ENCODE measurements at places on chromosomes 16 and 17.

- DNase-seq = no peak
These were observed 38.5 kb downstream of the WNT3 start for GRCh38 chr17:46780003-46780373.

- no peak for DNase-seq
These were observed 3.5 kb downstream of the CYB561 start for GRCh38 chr17:63442549-63443035.

DNA sequence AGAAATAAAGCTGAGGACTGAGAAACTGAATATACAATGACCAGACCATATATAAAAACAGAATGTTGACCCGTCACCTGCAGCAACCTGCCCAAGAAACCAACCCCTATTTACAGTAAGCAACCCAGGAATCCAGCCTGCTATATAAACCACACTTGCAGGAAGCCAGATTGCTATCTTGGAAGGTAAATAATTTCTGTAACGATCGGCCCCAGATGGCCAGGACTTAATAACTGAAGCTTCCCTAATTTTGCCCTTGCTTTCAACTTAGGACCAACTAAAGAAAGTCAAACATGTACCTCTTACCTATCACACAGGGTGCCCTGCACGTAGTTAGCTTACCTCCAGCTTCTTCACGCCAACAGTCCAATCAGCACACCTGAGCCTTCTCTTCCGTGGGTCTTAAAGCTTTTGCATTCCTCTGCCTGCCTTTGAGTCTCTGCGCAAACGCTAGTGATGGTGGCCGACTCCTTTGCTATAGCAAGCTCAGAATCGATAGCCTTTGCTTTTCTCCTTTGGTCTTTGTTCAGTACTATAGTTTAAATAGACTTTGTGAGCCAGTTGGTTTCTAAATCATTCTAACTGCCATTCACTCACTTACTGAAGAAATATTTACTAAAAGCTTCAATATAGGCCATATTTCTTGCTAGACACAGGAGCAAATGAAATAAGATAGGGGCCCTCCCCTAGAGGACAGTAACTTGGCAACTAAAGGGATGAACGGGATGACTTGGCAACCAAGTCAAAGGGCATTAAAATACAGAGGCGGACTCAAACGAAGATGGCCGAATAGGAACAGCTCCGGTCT lies 31.3 kb downstream of the MPHOSPH6 start:
- DNase-seq = no peak

DNA sequence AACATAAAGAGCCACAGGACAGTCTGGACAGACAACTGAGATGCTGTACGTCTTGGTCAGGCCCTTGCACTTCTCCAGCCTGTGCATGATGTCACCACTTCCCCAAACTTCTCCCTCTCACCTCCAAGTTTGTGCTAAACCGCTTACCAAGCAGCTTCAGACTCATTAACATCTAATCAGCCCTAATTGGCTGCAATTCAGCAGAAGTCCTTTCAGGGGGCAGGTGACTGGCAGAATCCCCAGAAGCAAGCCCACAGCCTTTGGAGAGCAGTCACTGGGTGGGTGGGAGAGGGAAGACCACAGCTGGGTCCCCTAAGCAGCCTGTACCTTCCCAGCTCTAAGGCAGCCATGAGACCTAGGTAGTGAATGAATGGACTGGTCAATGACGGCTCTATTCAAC lies 161.4 kb downstream of the GRIN2A start:
- DNase-seq = no peak

- DNase-seq = no peak
These were observed 1.5 kb downstream of the NTN1 start for GRCh38 chr17:9022573-9023391.

DNA sequence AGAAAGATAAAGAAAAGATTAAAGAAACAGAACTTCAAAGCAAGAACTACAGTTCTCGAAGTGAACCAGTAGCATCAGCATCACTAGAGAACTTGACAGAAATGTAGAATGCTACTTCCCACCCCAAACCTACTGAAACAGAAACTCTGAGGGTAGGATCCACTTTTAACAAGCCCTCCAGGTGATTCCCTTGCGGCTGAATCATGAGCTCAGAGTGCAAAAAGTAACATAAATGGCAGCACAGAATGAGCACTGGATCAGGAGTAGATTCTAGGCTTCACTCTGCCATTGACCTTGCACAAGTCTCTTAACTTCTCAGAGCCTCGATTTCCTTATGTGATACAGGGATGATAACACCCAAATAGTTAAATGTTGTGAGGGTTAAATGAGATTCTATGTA lies 5.8 kb downstream of the TOM1L2 start:
- no peak for DNase-seq

DNA sequence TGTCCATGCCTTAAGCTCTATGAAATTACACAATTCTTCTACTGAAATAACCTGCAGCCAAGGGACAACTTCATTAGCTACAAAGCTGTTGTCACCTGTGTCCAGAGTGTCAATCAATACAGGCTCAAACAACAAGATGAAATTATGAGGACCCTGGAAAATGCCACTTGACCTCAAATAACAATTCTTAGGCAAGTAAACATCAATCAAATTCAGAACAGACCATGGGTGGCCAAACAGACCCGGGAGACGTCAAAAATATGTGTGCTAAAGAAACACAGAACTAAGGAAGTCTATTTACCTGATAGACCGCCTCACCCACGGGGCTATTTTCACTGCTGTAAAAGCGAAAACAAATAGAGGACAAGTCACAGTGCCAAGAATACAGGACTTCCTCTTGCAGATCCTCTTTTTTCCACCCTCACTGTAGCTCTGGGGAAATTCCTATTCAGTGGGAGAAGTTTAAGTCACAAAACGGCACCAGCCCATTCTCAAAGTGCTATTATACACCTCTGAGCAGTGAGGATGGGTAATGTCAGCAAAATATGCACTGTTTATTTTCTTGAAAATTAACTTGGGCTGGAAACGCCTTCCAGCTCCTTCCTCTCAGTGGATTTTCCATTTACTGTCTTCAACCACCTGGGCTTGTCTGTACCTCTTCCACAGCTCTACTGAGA lies 2.7 kb downstream of the LITAF start:
- DNase-seq = no peak

- no peak for DNase-seq
These were observed 152.7 kb upstream of the GNAO1 start for GRCh38 chr16:56038564-56039098.

GRCh38 chr16:12988071-12988470 lies 86.7 kb downstream of the SHISA9 start:
- DNase-seq = no peak

DNA sequence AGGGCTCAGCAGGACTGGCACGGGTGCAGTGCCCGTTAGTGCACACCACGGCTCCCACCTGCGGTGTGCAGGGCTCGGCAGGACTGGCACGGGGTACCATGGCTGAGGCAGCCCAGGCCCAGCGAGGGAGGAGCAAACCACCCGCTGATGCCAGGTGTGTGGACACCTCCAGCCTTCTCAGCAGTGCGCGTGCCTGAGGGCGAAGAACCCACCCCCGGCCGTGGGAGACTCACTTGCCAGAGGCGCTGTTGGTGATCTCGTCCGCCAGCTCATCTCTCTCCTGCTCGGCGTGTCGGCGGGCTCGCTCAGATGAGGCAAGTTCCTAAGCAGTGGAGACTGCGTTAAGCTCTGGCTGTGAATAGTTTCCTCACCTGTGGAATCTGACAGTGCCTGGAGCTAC lies 45.4 kb downstream of the NDEL1 start:
- DNase-seq = no peak

- no peak for DNase-seq
These were observed 618.5 kb downstream of the KCNJ2 start for GRCh38 chr17:70787721-70788300.

DNA sequence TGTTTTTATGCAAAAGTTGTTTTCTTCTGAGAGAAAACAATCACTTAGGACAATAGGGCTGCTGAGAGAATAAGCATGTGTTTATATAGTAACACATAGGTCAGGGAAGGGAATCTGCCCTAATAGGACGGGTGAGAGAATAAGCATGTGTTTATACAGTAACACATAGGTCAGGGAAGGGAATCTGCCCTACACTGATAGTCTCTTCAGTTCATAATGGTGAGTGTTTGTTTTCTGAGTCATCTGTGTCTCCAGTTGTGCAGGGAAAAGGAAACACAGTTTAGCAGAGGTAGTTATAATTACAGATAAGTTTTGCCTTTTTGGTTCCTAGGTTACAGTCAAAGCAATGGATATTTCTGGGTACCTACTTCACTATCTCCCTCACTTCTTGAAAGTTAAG lies 252.3 kb upstream of the CA10 start:
- DNase-seq = no peak

DNA sequence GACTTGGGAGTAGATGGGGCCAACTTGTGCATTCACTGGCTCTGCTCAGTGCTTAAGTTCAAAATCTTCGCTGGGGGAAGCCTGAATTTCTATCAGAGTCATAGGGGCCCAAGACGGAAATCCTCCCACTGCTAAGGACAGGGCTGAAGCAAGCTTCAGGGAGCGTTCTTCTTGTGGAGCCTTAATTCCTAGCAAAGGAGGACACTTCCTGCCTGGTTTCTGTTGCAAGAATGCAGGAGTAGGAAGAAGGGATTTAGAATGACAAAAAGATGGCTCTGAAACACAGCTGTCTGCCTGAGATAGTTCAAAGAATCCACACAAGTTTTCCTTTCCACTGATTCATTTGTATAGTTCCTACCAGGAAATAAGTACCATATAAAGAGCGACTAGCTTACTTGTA lies 26.4 kb downstream of the PSME3IP1 start:
- no peak for DNase-seq

- DNase-seq = no peak
These were observed 10.3 kb downstream of the KNOP1 start for GRCh38 chr16:19707569-19708295.

DNA sequence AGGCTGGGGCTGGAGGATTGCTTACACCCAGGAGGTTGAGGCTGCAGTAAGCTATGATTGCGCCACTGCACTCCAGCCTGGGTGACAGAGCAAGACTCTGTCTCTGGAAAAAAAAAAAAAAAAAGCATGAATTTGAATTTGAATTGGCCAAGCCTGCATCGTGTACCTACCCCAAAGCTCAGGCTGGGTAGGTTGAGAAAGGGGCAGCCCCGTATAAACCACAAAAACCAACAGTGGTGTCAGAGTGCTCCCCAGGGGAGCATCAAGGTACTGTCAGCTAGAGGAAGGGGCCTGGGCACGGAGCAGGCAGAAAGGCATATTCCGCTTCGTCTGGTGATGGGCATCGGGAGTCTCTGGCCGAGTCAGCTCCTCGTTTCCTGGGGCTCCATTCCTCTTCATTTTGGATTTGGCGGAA lies 40.9 kb downstream of the RAP1GAP2 start:
- DNase-seq = no peak

DNA sequence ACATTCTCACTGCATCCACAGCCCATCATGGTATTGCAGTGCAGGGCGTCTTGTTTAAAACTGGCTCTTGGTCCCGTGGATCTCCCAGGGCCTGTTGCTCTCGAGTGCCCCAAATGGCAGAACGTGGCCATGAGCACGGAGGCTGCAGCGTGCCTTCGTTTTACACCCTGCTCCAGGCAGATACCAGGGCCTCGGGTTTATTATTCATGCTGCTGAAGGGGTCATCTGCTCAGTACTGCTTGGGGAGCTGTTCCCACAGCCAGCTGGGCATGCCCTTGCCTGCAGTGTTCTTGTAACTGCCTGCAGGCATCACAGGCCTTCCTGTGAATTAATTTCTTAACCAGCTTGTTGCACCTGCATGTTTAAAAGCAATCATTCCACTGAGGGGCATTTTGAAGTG lies 129.7 kb upstream of the CHMP6 start:
- DNase-seq = no peak

- no peak for DNase-seq
These were observed 9.6 kb upstream of the SLC38A8 start for GRCh38 chr16:84052071-84052622.

DNA sequence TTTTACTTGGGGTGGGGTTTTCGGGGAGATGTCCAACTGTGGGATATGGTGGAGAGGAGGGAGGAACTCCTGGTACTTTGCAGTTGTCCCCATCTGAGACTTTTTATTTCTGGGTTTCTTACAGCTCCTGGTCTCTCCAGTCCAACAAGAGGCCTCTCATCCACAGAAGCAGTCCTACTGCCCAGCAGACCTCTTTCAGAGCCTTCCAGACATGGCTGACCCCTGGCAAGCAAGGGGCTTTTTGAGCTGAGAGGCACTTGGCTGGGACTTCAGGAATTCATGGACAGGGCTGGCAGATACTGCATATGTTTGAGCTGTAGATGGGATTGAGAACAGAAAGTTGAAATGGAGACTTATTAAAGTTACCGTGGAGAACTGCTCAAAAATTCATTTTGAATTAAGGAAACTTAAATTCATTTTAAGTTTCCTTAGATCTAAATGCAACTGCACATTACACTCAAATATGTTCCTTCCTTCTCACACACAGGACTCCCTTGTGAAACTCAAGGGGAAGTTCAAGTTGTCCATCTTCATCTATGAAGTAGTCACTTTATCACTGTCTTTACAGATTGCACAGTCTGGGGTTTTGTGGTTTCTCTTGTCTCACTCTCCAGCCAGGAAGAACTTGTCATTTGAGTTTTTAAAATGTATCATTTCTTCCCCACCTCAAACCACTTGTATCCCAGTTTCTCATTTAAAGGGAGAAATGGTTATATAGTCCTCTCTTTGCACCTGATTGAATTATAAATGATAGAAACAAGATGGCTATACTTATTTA lies 1.1 kb downstream of the LASP1NB start:
- no peak for DNase-seq

DNA sequence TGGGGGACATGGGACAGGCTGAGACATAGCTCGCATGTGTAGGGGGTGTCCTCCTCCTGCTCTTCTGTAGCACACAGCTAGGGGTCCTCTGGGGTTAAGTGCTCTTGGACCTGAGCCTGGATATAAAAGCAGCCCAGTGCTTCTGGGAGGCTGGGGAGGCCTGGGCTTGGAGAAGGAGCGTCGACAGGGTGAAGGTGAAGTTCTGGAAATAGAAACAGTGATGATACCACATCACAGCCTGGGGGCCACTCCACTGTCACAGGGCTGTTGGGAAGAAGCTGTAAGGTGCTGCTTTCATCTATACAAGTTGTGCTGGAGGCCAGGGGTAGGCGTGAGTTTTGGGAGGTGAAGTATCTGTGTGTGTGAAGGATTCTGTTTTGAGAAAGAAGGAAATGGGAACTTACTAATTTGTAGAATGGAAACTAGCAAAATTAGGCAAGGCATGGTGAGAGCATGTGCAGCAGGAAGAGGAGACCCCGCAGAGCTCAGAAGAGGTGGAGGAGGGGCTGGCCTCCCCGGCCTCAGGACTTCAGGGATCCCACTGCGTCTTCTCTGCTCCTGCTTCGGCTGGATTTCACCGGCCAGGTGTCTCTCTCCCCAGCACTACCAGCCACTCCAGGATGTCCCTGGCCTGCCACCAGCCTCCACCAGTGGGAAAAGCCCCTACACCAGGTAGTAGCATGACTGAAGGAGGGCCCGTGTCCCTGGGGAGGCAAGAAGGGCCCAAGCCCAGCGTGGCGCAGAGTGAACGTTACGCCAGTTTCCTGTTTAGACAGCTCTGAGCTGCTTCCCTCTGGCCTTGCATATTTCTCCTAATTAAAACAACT lies 19.4 kb downstream of the PLCG2 start:
- DNase-seq = no peak

GRCh38 chr16:14041164-14041563 lies 30.0 kb upstream of the MRTFB start:
- no peak for DNase-seq
